NCI-H1436 (cell line): ENCODE measurements at places on chromosomes 5 and 9.

DNA sequence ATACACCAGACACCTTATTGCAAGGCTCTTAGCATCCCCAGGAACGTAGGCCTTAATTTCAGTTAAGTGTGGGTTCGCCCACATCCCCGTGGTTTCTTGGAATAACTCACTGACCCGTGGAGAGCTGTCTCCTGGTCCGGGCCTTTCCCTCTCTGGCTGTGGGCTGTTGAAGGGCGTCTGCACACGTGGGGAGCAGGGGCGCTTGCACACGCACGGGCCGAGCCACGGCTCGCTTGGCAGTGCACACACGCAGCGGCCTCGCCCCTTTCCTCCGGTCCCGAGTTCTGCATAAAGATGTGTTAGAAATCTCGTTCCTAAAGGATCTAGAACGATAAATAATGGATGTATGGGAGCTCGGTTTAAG, 141.9 kb downstream of the PBX3 start:
- no peak for DNase-seq

DNA sequence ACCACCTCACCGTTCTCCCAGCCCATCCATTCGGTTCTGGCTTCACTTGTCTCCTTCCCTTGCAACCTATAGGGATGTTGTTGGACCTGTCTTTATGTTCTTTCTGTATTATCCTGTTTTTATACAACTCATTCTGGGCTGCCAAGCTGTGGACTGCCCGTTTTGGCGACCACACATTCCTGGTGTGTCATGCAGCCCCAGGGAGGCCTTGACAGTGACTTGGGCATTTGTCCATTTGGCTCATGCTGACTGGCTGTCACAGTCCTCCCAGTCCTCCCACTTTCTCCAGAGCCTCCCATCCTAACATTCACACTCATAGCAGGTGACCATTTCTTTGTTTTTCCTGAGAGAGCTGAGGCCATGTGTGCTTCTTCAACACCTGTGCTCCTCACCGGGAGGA, 136.4 kb downstream of the SLF1 start:
- no peak for DNase-seq

DNA sequence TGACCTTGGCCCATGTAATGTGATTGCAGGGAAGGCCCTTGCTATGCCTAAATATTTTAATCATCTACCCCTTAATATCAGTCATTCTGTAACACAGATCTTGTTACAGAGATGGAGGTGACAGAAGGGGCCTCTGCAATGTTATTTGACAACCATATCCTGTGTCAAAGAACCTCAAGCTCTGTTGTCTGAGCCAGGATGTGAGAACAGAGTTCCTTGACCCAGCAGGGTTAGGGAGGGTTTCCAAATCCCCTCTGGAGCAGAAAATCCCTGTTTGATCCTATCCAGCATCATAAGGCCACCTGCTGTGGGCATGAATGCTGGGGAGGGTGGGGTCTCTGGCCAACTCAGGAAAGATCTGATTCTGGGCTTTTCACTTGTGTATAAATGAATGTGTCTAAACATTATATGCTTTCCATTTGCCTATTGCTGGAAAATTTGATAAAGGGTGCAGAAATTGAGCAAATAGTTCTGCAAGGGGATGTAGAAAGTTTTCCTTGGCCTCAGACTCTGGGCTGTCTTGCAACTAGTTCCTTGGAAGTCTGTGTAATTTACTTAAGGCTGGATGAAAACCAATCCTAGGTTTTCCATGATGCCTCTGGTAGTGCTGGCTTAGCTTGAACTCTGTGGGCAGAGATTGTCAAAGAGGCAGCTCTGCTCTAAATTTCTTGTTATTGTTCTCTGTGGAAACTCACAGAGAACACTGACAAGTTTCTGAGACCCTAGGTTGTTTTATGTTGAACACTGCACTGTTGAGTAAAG, 71.0 kb downstream of the PGM5 start:
- DNase-seq = no peak

DNA sequence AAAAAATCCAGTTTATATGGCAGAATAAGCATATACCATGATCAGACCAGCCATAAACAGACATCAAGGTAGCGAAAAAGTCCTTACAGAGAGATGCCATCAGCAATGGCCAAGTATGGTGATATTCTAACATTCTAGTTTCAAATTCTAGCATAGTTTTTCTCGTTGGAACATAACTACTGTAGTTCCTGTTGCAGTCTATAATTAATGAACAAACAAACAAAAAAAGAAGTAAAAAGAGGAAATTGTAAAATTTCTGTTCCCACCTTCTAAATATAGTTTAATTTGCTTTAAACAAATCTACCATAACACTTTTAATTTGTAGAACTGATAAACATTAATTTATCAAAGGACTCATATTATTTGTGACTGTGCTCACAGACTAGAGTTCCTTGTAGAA, 9.9 kb upstream of the CD180 start:
- DNase-seq = no peak

- no peak for DNase-seq
These were observed 24.0 kb downstream of the TMEM161B start for GRCh38 chr5:88244686-88245085.

DNA sequence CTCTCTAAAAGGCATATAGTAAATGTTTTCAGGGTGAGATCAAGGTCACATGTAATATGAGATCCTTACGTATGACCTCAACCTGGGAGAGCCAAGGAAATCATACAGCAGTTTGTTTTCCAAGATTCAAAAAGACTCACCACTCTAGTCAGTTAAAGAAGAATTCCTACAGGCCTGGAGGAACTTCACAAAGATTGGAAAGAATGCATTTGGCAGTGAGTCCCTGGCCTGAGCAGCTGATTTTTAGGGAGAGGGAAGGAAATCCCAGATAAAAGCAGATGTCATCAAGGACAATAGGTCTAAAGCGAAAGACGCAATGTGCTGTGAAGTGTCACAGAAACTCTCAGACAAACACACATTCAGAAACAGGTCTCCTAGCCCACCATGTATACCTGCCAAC, 424.0 kb upstream of the ZNF462 start:
- DNase-seq = no peak

GRCh38 chr9:82763656-82764055, 299.3 kb downstream of the RASEF start:
- no peak for DNase-seq

- peak; percentile 55 for DNase-seq
These were observed 9.9 kb upstream of the FBP2 start for GRCh38 chr9:94603259-94604160.

- DNase-seq = no peak
These were observed at the start of gene HSPB3 for GRCh38 chr5:54455413-54456157. Gene HSPB3 (plus strand): TSS chr5:54455699. CDS start chr5:54455790, 91 bp downstream.

- DNase-seq = no peak
These were observed 327.2 kb upstream of the NREP start for GRCh38 chr5:112084149-112084548.

GRCh38 chr9:109765830-109766229, 14.2 kb upstream of the PALM2AKAP2 start:
- no peak for DNase-seq

GRCh38 chr9:437574-438001, 222.9 kb downstream of the DOCK8 start:
- no peak for DNase-seq

DNA sequence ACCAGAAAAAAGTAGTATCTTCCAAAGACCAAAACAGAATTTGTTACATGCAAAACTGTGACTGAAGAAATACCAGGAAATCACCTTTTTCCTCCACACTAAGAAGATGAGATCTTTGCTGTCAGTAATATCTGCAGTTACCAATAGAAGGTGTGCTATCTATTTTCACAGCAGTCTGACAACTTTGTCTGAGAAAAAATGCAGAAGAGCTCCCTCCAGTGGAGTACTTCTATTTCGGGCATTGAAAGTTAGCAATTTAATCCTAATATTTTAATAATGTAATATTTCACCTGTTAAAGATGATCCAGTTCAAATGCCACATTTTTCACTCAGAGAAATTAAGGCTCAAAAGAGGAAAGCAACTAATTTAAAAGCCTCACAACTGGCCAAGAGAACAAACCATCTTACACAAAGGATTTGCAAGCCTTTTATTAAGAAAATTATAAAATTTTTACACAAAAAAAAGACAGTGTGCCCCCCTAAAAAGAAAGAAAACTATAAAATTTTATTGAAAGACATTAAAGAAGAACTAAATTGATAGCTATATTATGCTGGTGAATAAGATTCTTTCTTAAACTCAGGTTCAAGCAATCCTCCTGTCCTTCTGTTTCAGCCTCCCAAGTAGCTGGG, 50.6 kb downstream of the DEPDC1B start:
- no peak for DNase-seq

GRCh38 chr5:161058781-161059180, 206.8 kb upstream of the ATP10B start:
- no peak for DNase-seq

GRCh38 chr5:164057121-164057520, 551.7 kb downstream of the MAT2B start:
- DNase-seq = no peak

- DNase-seq = no peak
These were observed 59.2 kb downstream of the SYK start for GRCh38 chr9:90860826-90861225.

GRCh38 chr5:37825334-37825915, 14.4 kb downstream of the GDNF start:
- no peak for DNase-seq

DNA sequence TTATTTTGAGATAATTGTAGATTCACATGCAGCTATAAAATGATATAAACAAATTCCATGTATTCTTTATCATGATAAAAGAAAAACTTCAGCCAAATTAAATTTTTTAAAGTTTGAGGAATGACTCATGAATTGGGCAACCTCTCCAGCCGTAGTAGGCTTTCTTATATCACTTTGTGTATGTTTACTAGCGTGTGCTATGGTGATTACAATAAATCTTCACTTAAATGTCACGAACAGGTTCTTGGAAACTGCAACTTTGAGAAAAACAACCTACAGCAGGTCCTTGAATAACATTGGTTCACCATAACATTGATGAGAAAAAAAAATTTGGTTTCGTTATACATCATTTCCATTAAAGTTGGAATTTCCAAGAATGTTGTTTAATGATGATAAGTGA, 730.9 kb upstream of the TYRP1 start:
- DNase-seq = no peak

- DNase-seq = no peak
These were observed at the start of gene AMBP for GRCh38 chr9:114078021-114078780. Gene AMBP (minus strand): TSS chr9:114078300. CDS start chr9:114078209, 91 bp downstream.

DNA sequence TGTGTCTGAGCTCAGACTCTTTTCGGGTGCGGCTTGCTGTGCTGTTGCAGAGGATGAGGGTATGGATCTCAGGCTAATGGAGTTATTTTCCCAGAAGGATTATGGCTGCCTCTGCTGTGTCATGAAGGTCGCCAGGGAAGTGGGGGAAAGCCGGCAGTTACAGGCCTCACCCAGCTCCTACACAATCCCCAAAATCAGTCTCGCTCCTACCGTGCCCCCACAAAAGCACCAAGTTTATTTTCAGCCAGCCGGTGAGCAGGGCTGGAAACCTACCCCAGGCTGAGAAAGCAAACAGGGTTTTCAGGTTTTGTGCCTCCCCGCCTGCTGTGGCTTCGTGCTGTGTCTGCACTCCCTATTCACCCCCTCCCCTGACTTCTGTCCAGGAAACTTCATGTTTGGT, 113.3 kb downstream of the SLC24A2 start:
- no peak for DNase-seq

GRCh38 chr9:120928483-120929228, 2.1 kb upstream of the TRAF1 start:
- DNase-seq = peak; percentile 44

GRCh38 chr9:212297-212696, 2.4 kb upstream of the DOCK8 start:
- DNase-seq = no peak

GRCh38 chr5:132556153-132556762, 519 bp upstream of the RAD50 start:
- DNase-seq = no peak

GRCh38 chr5:149345892-149346222, 558 bp downstream of the GRPEL2 start:
- no peak for DNase-seq

DNA sequence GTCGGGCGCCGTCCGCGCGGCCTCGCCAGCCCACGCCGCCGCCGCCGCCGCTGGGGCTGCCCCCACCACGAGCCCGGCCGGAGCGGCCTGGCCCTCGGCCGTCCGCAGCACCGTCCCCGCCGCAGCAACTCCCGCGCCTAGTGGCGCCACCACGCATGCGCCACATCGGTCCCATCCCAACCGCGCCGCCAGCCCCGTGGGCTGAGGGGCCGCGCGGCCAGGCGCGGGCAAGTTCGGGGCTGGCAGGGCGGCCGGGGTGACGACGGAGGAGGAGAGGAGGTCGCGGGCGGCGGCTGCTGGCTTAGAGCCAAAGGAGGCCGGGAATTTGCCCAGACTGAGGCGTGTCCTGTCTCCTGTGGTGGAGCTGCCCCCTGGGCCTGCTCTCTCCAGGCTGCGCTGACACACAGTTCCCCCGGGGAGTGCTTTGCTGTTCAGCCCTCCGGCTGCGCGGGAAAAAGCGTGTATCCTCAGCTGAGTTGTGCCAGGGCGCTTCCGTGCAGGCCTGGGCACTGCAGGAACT, at the start of gene TUSC1:
Gene TUSC1 (minus strand): TSS at position 298 of the 520 bp plus-strand sequence. CDS start 132 bp downstream, at position 166.
- no peak for DNase-seq

DNA sequence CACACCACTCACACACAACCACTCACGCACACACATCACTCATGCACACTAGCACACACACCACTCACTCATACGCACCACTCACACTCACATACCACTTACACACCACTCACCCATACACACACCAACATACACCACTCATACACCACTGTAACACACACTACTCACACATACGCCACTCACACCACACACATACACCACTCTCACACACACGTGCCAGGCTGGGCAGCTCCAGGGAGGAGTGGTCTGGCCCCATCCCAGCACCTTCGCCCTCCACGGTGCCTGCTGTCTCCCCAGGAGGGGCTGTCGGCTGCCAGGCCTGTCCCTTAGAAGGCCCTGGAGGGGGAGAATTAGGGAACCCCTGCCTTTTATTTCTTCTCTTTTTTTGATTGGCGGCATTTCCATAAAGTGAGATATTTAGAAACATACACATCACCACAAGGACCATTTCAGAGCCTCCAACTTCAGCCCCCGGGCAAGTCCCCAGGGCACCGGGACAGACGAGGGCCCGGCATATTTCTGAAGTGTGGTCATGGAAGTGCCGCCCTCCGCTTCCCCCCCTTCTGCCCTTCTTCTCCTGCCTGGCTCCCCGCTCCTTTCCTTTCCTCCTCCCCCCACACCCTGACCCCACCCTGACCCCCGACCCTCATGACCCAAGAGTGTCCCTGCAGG, 6.3 kb upstream of the ASB6 start:
- no peak for DNase-seq
